Left lobe of liver (tissue), 2 donors: ENCODE measurements at places on chromosomes 11 and 22.

DNA sequence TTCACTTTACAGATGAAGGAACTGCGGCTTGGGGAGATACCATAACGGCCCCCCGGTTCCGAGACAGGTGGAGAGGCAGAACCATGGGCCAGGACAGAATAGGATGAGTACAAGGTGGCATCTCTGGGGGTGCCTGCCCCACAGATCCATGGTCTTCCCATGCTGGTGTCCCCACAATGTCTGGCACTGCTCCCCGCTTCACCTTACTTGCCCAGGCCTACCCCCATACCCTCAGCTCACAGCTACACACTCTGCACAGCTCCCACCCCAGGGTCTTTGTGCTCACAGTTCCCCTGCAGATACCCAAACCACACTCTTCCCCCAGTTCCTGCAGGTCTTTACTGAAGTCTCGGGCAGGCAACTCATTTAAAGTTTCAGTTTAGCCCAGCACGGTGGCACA, 11.4 kb upstream of the DGCR8 start:
- DNase-seq, result no peak

- no peak for DNase-seq
Observed at GRCh38 chr22:19059481-19060278, 62.5 kb downstream of the DGCR2 start.

DNA sequence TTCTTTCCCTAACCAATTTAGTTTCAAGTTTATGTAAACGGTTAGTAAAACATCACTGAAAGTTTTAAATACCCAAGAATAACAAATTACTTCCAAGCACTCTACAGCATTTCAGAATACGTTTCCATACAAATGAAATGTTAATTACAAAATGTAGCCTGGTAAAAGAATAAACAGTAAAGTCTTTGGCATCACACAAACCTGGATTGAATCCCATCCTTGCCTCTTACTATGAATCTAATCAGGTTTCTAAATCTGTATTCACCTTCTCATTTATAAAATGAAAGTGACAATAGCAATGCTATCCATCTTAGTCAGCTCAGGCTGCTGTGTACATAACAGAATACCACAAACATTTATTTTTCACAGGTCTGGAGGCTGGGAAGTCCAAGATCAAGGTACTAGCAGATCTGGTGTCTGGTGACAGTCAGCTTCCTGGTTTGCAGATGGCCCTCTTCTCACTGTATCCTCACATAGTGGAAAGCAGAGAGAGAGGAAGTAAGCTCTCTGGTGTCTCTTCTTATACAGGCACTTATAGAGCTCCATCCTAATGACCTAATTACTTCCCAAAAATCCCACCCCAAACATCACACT, 19.2 kb downstream of the FAM168A start:
- no peak for DNase-seq

DNA sequence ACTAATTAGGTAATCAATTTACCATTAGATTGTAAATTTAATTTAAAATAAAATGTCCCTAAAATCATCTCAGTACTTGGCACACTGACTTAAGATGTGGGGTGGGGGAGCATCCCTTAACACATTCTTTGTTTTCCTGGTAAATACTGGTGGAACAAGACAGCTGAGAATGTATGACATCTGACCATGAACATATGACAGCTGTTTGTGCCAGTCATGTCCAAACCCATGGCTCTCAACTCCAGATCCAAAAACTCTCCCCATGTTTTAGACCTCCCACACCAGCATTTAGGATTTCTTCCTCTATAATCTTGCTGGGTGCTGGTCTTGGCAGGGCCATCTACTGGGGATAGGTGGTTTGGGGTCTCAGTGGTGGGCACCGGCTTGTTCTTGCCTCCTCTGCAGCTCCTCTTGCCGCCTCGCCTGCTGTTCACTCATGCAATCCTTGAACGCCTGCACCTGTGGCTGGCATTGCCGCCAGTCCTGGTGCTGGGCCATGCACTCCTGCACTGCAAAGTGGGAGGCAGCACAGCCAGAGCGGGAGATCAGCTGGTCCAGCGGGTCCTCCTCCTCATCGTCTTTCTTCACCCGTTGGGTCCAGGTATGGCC, 3.8 kb downstream of the COA4 start:
- no peak for DNase-seq

DNA sequence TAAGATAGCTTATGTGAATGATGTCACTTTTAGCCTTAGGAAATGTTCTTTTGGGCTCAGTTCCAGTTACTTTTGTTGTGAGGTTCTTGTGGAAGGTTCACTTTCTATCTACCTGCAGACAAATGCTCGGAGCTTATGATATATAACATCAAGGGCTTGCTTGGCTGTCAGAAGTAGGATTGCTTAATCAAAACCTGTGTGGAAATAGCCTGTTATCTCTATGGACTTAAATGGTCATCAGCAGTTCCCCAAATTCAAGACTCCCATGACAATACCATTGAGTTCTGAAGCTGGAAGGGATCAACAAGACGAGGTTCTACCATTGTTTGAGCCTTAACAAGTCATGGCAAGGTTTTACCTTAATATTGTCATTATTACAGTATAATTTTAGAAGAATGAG, 43.8 kb downstream of the FLI1 start:
- no peak for DNase-seq

DNA sequence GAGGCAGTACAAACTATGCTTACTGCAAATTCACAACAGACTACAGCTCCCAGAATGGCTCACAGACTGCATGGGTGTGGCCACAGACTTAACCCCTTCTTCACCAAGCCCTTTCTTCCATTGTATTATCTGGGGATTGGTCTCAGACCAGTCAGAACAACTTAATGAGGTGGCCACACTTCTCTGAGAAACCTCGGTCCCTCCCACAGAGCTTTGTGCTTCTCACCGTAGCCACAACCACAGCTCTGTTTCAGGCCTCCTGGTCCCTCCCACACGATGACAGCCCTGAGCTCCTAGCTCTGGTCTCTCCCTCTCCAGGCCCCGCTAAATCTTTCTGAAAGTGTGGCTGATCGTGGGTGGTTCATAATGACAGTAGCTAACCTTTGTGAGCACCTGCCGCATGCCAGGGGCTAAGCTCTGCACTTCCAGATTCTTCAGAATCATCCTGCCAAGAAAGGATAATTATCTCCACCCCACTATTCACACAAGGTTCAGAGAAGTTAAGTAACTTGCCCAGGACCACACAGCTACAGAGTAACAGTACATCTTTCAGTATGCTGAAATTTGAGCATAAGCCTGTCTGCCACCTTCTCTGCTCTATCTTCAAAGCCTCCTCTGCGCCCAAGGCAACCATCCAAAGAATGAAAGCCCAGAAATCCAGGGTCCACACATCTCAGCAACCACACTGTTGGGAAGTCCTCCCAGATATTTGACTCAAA, 5.4 kb downstream of the PDE2A start:
- no peak for DNase-seq

- DNase-seq, result no peak
Observed at GRCh38 chr11:26891501-26891900, 102.4 kb upstream of the FIBIN start.
